ENCODE measurements at places on chromosomes 5 and 9.

GRCh38 chr9:126775926-126776325, 28.9 kb upstream of the ZBTB43 start:
- DNase-seq = no peak

DNA sequence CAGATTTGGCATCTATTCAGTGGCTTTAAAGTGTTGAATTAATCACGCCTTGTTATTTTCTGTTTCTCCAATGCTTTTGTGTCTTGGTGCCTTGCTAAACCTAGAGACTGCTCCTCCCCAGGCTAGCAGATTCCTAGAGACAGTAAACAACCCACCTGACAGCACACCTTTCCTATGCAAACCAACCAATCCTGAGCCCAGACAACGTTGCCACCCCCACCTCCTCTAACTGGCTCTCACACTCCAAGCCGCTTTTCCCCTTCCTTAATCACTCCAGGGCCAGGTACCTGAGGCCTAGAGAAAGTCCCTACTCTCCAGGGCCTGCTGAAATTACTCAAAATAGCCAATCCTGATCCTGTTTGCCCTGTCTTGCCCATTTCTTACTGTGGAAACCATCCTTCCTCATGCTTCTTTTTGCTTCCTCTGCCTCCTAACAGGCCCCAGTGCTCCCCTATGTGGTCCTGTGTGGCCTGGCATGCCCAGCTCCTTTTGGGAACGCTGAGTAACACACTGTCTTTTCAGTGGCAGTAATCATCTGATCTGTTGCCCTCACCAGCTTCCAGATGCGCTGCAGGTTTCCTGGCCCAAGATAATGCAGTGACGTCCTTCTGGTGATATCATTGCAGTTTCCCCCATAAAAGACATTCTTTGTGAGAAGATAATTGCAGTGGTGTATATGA, 53.4 kb downstream of the GAS1 start:
- no peak for DNase-seq

DNA sequence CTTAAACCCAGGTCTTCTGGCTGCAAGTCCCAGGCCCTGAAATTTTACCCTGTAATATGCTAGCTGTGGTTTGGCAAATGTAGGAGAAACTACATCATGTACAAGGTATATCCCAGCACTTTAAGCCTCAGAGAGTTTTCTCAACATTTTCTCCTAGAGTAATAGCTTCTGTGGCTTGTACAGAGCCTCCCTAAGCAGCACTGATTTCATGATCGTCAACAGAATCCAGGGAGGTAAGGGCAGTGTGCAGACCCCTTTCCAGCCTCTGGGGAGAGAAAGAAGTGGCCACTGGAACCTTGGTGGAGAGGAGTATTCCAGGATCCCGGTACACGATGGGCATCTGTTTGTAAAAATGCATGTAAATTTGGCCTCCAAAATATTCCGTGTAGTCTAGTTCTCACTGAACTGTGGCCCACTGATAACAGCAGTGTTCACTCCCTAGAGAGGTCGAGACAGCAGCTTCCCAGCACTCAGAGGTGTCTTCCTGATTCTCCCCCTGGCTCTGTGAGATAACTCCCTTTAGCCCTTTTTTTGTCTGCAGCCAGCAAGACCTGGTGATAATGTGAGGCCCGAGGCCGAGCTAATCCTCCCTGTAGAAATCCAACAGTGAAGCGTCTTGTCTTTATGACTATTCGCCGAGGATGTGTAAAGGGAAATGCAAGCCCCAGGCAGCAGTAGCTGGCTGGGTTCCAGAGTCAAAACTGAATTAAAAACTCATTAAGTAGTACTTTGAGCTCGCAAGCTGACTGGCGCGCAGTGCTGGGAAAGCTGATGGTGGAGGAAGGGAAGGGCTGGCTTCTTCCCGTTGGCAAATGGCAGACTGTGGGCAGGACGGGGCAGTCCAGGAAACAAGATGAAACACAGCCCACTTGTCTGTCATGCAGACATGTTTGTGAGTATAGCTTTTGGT, 59.0 kb downstream of the MAP1B start:
- DNase-seq = peak; percentile 80

- no peak for DNase-seq
These were observed 36.5 kb downstream of the CFAP95 start for GRCh38 chr9:69857131-69857530.

DNA sequence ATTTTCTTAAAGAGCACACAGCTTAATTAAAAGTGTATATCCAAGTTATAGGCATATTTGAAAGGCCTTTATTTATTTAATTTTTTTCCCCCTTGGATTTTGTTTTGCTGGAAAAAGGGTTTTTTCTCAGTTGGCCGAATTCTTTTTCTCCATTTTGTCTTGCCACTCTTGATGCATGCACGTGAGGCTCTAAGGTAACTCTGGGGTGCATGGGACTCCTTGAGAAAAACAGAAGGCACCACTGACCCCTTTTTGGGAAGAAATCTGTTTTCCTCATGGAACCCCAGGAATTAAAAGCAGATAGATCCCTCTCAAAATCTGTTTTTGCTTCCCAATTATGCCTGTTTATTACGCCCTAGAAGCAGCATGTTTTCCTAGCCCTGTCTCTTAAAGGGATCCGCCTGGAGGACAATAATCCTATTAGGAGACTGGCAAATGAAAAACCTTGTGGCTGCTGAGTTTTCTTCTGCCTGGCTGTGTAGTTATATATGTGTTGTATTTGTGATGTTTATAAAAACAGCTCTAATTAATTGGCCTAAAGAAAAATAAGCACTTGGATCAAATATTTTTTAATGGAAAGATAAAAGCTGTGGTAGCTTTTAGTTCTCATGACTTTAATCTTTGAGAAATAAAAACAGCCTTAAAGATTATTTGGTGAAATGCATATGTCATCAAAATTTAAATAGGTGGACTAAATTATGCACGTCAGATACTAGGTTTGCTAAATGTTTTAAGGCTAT, 435.1 kb upstream of the CDH9 start:
- peak; percentile 41 for DNase-seq

GRCh38 chr9:76996700-76997099, 22.8 kb upstream of the FOXB2 start:
- DNase-seq = no peak

- DNase-seq = no peak
These were observed 267.0 kb downstream of the EBF1 start for GRCh38 chr5:158832731-158833130.

- no peak for DNase-seq
These were observed 107.4 kb upstream of the LHFPL2 start for GRCh38 chr5:78755822-78756429.
